ENCODE measurements at places on chromosomes 11 and 22.
A peak's percentile ranks its signal among the peaks of the same experiment; 100 is the strongest.

GRCh38 chr11:18115360-18116127 is 9.7 kb upstream of the SAAL1 start:
- H3K36me3 ChIP-seq = no peaks in the 10 kb centered on the region
- DNase-seq = peak; percentile 81
- no peak overlapping the region for H3K4me3 ChIP-seq
- H3K27me3 ChIP-seq = peaks cover 4% of the 10 kb centered on the region
- no peaks in the 10 kb centered on the region for H3K4me1 ChIP-seq

- H3K4me3 ChIP-seq = no peak overlapping the region
- H3K27ac ChIP-seq = no peak overlapping the region
- H3K36me3 ChIP-seq = no peaks in the 10 kb centered on the region
- H3K4me1 ChIP-seq = no peaks in the 10 kb centered on the region
- no peaks in the 10 kb centered on the region for H3K27me3 ChIP-seq
- DNase-seq = no peak
Measured at GRCh38 chr11:132464003-132464342, 1068.3 kb downstream of the OPCML start.

GRCh38 chr11:68146010-68146540 is 24.9 kb upstream of the CHKA start:
- no peak overlapping the region for H3K27ac ChIP-seq
- no peak overlapping the region for H3K4me3 ChIP-seq
- DNase-seq = peak; percentile 52
- H3K27me3 ChIP-seq = no peaks in the 10 kb centered on the region

GRCh38 chr11:89119426-89119825 is 53.6 kb upstream of the GRM5 start:
- no peak for DNase-seq
- H3K4me1 ChIP-seq = no peaks in the 10 kb centered on the region
- H3K27ac ChIP-seq = no peak overlapping the region
- no peaks in the 10 kb centered on the region for H3K27me3 ChIP-seq
- H3K36me3 ChIP-seq = no peaks in the 10 kb centered on the region

- DNase-seq = no peak
- no peaks in the 10 kb centered on the region for H3K27me3 ChIP-seq
- H3K4me3 ChIP-seq = no peak overlapping the region
Measured at GRCh38 chr11:124970925-124971324, 16.9 kb downstream of the CCDC15 start.

GRCh38 chr11:74818283-74818946 is 69.8 kb downstream of the RNF169 start:
- no peaks in the 10 kb centered on the region for H3K27me3 ChIP-seq
- DNase-seq = peak; percentile 15
- no peak overlapping the region for H3K4me3 ChIP-seq
- H3K36me3 ChIP-seq = peaks cover 42% of the 10 kb centered on the region

GRCh38 chr11:87063982-87064381 is 26.2 kb downstream of the TMEM135 start:
- H3K27ac ChIP-seq = no peak overlapping the region
- no peak overlapping the region for H3K4me3 ChIP-seq
- H3K27me3 ChIP-seq = no peaks in the 10 kb centered on the region

- H3K4me1 ChIP-seq = no peaks in the 10 kb centered on the region
- peaks cover 3% of the 10 kb centered on the region for H3K27me3 ChIP-seq
- DNase-seq = no peak
- no peaks in the 10 kb centered on the region for H3K36me3 ChIP-seq
- no peak overlapping the region for H3K27ac ChIP-seq
Measured at GRCh38 chr11:21072558-21072957, 403.2 kb downstream of the NELL1 start.

DNA sequence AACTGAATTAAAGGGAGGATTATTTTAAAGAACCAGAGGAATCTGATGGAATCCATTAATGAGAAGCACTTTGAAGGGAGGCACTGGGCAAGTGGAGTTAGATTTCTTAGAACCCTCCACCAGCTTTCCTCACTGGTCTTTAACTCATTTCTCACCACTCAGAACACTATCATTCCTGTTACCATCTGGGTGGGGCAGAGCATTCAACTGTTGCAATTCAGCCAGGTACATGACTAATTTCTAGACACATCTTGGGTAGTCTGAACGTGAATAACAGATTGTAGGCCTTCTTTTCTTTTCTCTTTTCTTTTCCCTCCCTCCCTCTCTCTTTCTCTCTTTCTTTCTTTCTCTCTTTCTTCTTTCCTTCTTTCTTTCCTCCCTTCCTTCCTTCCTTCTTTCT is 15.5 kb upstream of the MMP1 start:
- no peaks in the 10 kb centered on the region for H3K36me3 ChIP-seq
- no peak for DNase-seq
- H3K27me3 ChIP-seq = no peaks in the 10 kb centered on the region
- no peak overlapping the region for H3K4me3 ChIP-seq

GRCh38 chr11:103637831-103638230 is 398.6 kb upstream of the DDI1 start:
- no peaks in the 10 kb centered on the region for H3K36me3 ChIP-seq
- no peak overlapping the region for H3K4me3 ChIP-seq
- H3K27ac ChIP-seq = no peak overlapping the region
- no peaks in the 10 kb centered on the region for H3K27me3 ChIP-seq

DNA sequence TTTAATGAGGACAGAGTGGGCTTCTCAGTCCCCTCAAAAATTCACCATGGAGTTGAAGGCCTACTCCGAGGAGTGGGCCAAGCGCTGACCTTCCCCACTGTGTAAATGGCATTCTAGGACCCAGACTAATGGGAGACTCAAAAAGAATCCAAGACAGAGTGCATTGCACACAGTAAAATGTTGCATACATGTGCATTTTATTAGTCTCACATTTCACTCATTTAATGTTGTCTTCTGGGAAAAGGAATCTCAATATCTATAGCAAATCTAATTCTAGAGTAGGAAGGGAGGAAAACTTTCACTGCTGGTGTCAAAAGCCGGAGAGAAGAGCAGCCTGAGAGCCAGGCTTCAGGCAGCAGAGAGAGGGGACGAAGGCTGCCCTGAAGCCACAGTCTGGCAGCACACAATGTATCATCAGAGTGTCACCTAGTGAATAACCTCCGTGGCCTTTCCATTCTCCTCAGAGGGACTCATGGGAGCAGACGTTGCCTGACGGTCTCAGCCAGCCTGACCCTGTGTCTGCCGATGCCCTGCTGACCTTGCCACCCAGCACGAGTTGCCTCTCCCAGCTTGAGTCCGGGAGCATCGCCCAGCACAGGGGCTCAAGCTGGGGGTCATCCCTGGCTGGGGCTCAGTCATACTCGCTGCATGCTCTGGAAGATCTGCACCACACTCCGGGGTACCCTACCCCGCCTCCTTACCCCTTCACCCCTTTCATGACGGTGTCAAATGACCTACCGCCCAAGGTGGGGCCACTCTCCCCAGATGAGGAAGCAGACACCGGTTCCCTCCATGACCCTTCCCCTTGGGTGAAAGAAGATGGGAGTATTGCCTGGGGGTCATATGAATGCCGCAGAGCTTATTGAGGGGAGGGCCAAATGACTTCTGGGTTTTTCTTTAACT is 12.9 kb upstream of the POU2AF3 start:
- H3K4me1 ChIP-seq = no peaks in the 10 kb centered on the region
- H3K27me3 ChIP-seq = no peaks in the 10 kb centered on the region
- H3K4me3 ChIP-seq = no peak overlapping the region

GRCh38 chr11:5625281-5625680 is 480 bp downstream of the TRIM34 start:
- no peak for DNase-seq
- H3K27me3 ChIP-seq = no peaks in the 10 kb centered on the region
- peak overlapping the region; percentile 82 for H3K27ac ChIP-seq
- H3K36me3 ChIP-seq = no peaks in the 10 kb centered on the region

DNA sequence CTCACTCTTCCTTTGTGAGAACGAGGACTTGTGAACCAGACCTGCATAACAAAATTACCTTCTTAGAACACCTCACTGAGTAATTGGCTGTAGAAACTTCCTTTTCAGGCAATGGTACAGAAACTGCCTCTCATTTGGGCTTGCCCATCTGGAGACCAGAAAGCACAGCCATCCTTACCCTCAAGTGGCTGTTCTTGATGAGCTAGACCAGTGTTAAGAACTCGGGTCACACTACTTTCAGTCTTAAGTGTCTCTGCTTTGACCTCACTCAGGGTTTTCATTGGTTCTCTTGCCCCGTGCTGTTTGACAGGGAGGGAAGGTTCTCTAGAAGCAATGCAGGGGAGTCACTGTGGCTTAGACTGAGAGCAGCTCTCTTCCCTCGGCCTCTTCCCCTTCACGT is 29.3 kb downstream of the NAT10 start:
- H3K4me3 ChIP-seq = no peak overlapping the region
- no peaks in the 10 kb centered on the region for H3K4me1 ChIP-seq

- no peaks in the 10 kb centered on the region for H3K4me1 ChIP-seq
- H3K27ac ChIP-seq = no peak overlapping the region
- H3K4me3 ChIP-seq = no peak overlapping the region
- H3K36me3 ChIP-seq = peaks cover 21% of the 10 kb centered on the region
- DNase-seq = peak; percentile 67
Measured at GRCh38 chr22:46355369-46355995, 20.0 kb downstream of the TRMU start.

GRCh38 chr11:57407010-57407920 is 16.8 kb upstream of the PRG2 start:
- H3K36me3 ChIP-seq = peaks cover 19% of the 10 kb centered on the region
- H3K27me3 ChIP-seq = no peaks in the 10 kb centered on the region
- peak overlapping the region; percentile 7 for H3K27ac ChIP-seq
- no peak overlapping the region for H3K4me3 ChIP-seq

DNA sequence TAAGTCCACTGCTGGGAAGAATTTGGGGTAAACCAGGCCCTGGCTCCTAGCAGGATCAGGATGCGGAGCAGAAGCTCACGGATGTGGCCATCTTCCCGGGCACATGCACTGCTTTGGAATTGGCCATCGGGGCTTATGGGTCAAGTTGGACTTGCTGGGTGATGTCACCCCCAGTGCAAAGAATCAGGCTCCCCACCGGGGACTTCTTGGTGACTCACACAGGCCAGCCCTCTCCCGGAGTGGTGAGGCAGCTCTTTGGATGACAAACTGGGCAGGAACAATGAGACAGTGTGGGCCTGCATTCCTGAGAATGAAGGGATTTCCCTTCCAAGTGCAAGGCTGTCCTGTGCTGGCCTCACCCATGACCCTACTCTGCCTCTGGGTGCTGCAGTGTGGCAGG is 128.8 kb upstream of the ANO1 start:
- no peak for DNase-seq
- no peak overlapping the region for H3K4me3 ChIP-seq

DNA sequence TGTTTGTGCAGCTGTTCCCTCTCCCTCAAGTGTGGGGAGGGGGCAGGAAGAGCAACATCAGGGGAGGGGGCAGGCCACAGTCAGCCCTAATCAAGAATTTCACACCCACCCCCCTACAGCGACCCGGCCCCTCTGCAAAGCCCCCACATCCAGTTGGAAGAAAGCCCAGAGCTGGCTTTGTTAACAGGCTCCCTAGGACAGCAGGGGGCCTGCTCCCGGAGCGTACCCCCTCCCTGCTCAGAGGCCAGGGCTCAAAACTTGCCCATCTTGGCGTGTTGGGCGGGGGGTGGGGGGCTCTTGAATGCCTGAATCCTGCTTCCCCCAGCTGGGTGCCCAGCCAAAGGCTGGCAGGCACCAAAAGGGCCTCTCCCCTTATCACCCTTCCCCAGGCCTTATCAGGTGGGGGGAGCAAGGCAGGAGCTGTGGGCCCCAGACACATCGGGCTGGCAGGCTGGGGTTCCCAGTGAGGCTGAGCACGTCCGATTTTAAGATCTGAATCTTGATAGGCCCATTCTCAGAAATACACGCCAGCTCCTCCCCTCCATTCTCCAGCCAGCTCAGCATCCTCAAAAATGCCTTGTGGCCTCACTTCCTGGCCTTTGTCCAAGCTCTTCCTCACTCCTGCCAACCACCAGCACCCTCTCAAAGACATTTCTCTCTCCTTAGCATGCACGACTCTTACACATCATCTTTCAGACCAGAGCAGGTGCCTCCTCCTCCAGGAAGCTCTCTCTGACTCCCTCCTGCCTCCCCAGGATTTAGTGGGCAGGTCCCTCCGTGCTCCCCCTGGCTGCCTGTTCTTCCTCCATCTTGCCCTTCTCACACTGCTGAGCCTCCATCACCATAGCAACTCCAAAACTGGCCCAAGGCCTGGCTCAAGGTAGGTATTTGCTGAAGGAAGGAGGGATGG is 384.8 kb downstream of the MN1 start:
- H3K36me3 ChIP-seq = no peaks in the 10 kb centered on the region
- no peak overlapping the region for H3K4me3 ChIP-seq
- H3K4me1 ChIP-seq = peaks cover 31% of the 10 kb centered on the region
- H3K27me3 ChIP-seq = no peaks in the 10 kb centered on the region
- peak; percentile 76 for DNase-seq

GRCh38 chr22:33625959-33626358 is 294.3 kb downstream of the LARGE1 start:
- H3K27me3 ChIP-seq = no peaks in the 10 kb centered on the region
- H3K4me1 ChIP-seq = no peaks in the 10 kb centered on the region
- no peak overlapping the region for H3K27ac ChIP-seq
- H3K36me3 ChIP-seq = no peaks in the 10 kb centered on the region
- DNase-seq = no peak

- H3K27me3 ChIP-seq = no peaks in the 10 kb centered on the region
- no peak for DNase-seq
- no peak overlapping the region for H3K27ac ChIP-seq
- H3K4me1 ChIP-seq = peaks cover 2% of the 10 kb centered on the region
Measured at GRCh38 chr11:34501949-34502348, 11.6 kb downstream of the ELF5 start.

GRCh38 chr11:94193288-94193687 is 64.6 kb downstream of the PANX1 start:
- H3K27ac ChIP-seq = no peak overlapping the region
- no peaks in the 10 kb centered on the region for H3K27me3 ChIP-seq
- H3K4me3 ChIP-seq = no peak overlapping the region
- H3K36me3 ChIP-seq = no peaks in the 10 kb centered on the region
- H3K4me1 ChIP-seq = no peaks in the 10 kb centered on the region

DNA sequence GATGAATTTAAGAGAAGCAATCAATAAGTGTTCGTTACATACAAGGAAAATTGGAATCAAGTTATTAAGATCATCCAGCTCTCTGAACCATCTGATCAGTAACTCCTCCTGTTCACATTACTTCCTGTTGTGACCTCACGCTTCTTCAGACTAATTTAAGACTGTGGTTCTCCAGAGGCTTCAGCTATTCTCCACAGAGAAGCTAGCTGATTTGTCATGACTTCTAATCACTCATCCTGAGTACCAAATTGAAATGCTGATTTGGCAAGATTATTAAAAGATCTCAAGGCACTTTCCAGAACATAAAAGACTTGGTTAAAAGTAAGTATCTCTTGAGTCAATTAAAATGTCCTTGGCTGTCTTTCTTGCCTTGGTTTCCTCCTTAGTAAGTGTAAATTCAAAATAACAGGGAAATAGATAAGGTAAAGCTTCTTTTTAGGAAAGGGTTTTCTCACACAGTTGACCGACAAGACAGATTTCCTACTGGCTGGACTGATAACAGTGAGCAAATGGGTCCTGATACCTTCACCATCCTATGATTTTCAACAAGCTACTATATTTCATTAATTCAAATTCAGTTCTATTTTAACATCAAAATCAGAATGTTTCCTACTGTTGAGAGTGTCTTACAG is 38.5 kb downstream of the GAB2 start:
- H3K4me3 ChIP-seq = peak overlapping the region; percentile 4
- H3K27ac ChIP-seq = no peak overlapping the region
- H3K4me1 ChIP-seq = peaks cover 23% of the 10 kb centered on the region

- no peaks in the 10 kb centered on the region for H3K36me3 ChIP-seq
- DNase-seq = no peak
- H3K27ac ChIP-seq = no peak overlapping the region
- H3K4me1 ChIP-seq = no peaks in the 10 kb centered on the region
- H3K4me3 ChIP-seq = peak overlapping the region; percentile 48
Measured at GRCh38 chr11:64291752-64292459, 804 bp downstream of the KCNK4 start.

- H3K4me1 ChIP-seq = no peaks in the 10 kb centered on the region
- H3K36me3 ChIP-seq = no peaks in the 10 kb centered on the region
- H3K4me3 ChIP-seq = no peak overlapping the region
- DNase-seq = no peak
- H3K27ac ChIP-seq = no peak overlapping the region
- H3K27me3 ChIP-seq = no peaks in the 10 kb centered on the region
Measured at GRCh38 chr11:126518972-126519690, 163.6 kb downstream of the ST3GAL4 start.
